ENCODE measurements at places on chromosomes 6 and 20.

DNA sequence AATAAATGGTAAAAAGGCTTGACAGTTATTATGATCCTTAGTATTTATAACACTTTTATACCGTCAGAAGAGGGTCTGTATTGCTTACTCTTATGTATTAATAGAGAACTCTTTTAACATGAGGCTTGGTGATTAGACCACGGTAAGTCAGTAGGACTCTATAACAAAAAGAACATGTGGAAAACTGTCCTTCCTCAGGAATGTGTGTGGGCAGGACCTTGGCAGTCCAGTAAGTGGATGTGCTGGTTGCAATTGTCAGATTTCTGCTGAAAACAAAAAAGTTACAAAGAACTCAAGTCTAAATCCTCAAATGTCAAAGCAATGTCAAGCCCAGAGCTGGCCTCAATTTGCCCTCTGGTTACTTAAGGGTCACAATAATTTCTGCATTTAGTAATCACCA lies 81.1 kb downstream of the PLCG1 start:
- DNase-seq, result no peak

DNA sequence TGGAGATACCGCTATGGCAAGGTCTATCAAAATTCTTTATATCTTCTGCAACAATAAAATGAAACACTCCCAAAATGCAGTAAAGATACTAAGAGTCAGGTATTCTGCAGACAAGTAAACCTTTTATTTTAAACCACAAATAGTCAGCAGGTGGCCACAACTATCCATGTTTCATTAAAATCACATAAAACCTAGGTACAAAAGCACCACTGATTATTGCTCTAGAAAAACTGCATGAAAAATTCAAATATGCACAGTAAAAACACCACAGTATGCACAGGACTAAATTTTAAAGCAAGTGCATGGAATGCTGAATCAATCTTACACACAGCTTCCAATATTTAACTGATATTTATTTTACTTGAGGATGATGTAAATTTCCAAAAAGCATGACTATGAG lies 33.3 kb downstream of the HMGN3 start:
- DNase-seq, result no peak

DNA sequence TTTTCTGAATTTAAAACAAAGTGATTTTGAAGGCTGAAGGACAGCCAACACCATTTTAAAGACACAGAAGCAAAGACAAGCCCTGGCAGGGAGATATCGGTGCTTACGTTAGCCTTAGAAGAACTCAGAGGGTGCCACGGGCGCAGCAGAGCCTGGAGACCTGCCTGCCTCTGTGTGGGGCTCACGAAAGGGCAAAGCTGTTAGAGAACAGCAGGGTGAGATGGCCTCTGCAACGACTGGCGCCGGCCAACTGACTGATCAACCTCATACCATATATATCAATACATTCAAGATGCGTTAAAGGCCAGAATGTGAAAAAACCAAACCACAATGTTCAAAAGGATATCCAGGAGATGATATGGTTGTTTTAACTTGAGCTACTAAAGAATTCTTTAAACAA lies 151.0 kb upstream of the RPS6KA2 start:
- DNase-seq, result peak; percentile 17

DNA sequence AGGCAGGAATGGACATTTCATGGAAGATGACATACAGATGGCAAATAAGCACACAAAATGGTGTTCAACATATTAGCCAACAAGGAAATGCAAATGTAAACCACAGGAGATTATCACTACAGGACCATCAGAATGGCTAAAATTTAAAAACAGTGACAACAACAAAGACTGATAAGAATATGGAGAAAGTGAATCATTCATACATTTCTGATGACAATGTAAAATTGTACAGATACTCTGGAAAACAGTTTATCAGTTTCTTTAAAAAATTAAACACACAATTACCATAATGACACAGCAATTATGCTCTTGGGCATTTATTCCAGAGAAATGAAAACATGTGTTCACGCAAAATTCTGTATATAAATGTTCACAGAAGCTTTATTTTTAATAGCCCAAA lies 105.8 kb upstream of the RUNX2 start:
- no peak for DNase-seq

- no peak for DNase-seq
Observed at GRCh38 chr20:41717483-41717882, 99.3 kb upstream of the CHD6 start.

DNA sequence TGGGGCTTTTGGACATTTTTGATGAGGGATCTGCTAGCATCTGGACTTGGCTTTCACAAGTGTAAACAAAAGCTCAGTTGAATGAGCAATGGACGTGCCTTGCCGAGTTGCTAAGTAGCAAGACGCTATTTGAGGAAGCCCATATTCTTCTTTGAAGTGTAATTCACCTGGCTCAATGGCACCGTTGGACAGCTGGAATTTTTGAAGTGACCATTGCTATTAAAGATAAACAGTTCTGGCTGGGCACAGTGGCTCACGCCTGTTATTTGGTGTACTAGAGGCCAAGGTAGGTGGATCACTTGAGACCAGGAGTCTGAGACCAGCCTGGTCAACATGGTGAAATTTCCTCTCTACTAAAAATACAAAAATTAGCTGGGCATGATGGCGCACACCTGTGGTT lies 88.8 kb upstream of the SOX4 start:
- no peak for DNase-seq

GRCh38 chr6:162615016-162615705 lies 112.4 kb downstream of the PRKN start:
- DNase-seq, result no peak

DNA sequence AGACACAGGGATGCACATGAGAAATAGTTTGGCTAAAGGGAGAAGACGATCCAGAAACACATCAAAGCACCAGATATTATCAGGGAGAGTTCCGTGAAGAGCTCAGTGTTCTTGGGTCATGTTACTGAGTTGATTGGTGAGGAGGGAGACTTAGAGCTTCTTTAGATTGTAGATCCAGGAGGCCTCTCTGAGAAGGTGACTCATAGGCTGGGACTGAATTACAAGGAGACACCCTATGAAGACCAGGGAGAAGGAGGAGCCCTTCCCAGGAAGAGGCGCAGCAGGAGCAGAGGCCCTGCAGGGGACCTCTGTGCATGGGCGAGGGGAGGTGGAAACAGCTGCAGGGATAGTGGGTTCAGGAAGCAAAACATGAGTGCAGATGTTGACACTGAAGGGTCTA lies 196.5 kb downstream of the SLC24A3 start:
- no peak for DNase-seq

DNA sequence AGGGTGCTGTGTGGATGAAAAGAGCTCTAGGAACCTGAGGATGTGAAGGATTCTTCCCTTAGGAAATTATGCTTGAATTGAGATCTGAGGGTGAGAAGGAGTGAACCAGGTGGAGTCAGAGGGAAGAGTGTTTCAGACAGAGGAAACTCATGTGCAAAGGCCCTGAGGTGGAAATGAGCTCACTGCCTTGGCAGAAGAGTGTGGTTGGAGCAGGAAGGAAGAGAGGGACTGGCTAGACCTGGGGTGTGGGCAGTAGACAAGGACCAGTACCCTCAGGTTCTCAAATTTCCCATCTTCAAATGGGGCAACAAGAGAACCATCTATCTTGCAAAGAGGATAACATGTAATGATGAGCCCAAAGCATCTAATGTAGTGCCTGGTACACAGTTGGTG lies 24.0 kb upstream of the GTSF1L start:
- DNase-seq, result no peak

- no peak for DNase-seq
Observed at GRCh38 chr20:37797669-37798175, 103.9 kb downstream of the CTNNBL1 start.

- no peak for DNase-seq
Observed at GRCh38 chr20:4571759-4572531, 149.8 kb upstream of the PRND start.

DNA sequence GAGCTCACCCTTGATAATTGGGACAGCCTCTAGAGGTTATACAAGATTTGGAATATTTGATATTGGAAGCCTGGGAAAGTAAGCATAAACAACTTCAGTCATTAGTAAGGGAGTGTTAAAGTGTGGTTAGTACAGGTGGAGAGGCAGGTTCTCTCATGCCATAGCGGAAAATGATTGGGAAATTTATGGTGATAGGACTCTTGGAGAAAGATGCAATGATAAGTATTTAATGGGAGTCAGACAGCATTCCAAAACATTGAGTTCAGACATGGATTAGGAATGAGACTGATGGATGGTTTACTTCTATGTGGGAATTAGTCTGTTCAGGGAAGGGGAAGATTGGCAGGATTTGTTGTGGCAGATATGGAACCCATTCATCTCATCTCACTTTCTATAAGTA lies 152.7 kb downstream of the MCHR2 start:
- no peak for DNase-seq

DNA sequence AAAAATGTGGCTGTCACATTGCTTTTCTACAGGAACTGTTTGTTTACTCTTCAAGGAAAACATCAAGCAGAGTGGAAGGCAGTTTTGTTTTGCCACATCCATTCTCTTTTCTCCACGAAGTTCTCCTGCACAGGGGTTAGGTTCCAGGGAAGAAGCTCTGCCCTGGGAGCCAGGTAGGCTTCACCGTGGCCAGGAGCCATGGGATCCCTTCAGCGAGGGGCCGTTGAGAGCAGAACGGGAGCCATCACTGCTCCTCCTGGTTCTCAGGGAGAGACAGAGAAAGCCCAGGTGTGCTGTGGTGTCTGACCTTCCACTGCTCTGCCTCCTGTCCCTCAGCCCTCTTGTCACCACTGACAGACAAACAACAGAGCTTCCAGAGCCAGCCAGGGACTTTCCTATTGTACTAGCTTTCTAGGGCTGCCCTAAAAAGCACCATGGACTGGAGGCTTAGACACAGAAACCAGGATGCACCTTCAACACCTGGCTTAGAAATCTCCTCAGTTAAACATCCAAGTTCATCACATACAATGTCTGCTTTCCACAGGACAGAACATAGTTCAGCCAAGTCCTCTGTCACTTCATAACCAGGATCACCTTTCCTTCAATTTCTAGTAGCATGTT lies 75.6 kb upstream of the SLC22A23 start:
- no peak for DNase-seq

DNA sequence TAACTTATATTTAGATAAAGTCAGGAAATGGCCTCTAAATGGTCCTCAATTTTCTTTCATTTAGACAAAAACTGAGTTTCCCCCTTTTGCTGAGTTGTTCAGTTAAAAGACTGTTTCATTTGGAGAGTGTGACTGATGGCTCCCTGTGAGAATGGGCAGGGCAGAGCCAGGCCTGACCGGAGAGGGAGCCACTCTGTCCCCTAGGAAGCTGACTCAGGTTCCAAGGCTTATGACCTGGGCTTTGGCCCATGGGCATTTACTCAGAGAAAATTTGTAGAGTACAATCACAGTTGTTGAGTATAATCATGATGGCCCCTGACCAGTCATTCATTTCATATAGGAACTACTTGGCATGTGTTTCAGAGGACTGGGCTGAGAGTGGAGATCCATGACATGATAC lies 37.0 kb upstream of the AIG1 start:
- DNase-seq, result no peak

DNA sequence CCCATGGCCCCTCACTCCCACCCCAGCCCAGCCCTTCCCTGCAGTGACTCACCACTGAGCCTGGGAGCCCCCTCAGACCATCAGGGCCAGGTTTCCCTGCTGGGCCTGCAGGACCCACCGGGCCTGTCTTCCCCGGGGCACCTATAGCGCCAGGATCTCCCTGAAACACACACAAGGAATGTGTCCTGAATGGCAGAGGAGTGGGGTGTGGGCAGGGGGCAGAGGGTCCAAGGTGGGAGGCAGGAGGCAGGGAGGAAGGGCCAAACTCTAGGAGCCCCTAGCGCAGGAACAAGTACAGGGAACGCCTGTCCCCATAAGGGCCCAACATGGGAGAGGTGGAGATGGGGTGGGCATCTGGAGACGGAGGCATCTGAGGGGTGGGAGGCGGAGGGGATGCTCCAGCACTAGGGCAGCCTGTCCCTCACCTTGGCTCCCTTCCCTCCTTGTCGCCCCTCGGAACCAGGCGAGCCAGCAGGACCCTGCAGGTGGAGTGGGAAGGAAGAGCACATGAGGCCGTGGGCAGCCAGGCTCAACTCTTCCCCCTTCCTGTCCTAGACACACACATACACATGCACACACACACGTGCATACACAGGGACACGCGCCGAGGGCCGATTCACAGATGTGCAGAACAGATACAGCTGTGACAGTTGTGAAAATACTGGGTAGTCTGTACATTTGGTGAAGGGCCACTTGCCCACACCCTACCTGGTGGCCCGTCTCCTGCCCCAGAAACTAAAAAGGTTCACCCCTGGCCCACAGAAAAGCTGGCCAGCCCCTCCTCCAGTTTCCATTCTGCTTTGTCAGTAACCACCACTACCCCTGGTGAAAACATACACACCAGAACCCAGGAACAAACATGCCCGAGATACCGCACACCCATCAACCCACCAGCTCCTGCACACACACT lies 24.6 kb downstream of the COL11A2 start:
- no peak for DNase-seq

GRCh38 chr20:54535033-54535432 lies 59.6 kb downstream of the DOK5 start:
- DNase-seq, result no peak

- no peak for DNase-seq
Observed at GRCh38 chr6:108869876-108870275, 21.7 kb downstream of the ARMC2 start.

DNA sequence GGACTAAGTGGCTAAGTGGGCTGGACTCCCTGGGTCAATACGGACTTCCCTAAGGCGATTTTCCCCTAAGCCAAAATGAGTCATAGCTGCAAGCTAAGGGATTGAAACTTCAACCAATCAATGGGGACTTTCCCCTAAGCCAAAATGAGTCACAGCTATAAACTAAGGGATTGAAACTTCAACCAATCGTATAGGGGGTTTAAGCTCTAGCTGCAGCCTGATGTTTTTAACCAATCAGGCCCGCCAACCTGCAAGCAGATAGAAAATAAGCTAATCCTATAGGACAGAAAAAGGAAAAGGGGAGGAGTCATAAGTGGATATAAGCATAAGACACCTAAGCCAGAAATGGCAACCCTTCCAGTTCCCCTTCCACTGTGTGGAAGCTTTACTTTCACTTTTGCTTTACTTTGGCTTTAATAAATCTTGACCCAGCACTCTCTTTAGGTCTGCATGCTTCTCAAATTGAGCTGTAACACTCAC lies 655.0 kb upstream of the HS3ST5 start:
- no peak for DNase-seq

- no peak for DNase-seq
Observed at GRCh38 chr20:48052475-48052835, 267.2 kb upstream of the SULF2 start.

- no peak for DNase-seq
Observed at GRCh38 chr6:35396991-35397390, 54.6 kb downstream of the PPARD start.

DNA sequence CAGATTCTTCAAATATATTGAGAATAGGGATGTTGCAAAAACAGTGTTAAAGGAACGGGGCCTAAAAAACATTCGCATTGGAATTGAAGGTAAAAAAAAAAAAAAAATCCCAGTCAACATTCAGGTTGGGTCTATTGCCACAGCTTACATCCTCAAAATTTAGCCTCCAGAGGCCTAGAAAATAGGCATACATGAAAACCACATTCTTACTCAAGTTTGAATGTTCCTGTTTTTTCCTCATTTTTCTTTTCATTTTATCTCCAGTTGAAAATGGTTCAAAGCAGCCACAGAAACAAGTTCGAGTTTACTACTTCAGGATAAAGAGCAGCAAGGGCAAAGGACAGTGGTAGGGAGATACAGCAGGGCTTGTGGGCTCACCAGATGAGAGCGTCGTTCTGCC lies 41.9 kb downstream of the KCTD20 start:
- DNase-seq, result no peak

- DNase-seq, result no peak
Observed at GRCh38 chr6:81362246-81362645, 390.2 kb downstream of the TENT5A start.
